Tibial nerve (tissue), 4 donors: ENCODE measurements at places on chromosomes 3 and 15. TPM values are rescaled to one million over a fixed set of nuclear protein-coding genes. Genes with fewer than 3 reads are reported as not detected.

- no peak for DNase-seq
These were observed 1050.8 kb downstream of the DIPK2A start for GRCh38 chr3:145022447-145022846.

Gene CMTM8
- 6.3 TPM for total RNA-seq

Gene CNTN4
- total RNA-seq: 106 TPM

GRCh38 chr3:32401556-32402081 is 10.0 kb downstream of the CMTM7 start:
- peak; percentile 48 for DNase-seq

- no peak for DNase-seq
These were observed 14.6 kb downstream of the ZNF860 start for GRCh38 chr3:31996195-31996594.

Gene CCR8
- not detected for total RNA-seq

- no peak for DNase-seq
These were observed 6.9 kb downstream of the PLCH1 start for GRCh38 chr3:155737844-155738460.

Gene DZIP3
- 7.5 TPM for total RNA-seq

DNA sequence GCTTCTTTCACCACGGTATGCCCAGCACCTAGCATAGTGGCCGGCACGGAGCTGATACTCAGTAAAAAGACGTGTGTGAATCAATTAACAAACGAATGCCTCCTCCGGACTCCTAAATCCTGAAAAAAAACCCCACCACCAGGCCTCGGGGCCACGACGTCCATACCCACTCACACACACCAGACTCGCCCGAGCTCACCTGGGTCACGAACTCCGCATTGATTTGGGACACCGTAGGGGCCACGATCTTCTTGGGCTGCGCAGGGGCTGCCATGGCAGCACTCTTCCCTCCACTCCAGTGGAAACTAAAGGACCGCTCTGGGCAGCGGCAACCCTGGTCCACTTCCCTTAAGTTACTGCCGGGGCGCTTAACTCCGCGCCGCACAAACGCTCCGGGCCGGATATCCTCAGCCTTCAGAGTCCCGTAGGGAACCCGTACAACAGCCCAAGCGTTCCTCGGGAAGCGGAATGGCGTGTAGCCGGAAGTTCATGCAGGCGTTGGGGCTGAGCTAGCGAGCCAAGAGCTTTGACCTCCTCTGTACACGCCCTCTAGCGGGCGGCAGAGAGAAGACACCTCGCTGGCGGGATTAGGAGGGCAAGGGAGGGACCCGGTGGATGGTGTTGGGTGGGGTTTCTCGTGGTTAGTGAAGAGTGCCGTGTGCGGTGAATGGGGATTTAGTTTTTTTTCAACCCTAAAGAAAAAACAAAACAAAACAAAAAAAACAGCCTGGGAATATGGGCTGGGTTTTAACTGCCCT is at the start of gene AQR:
Gene AQR (minus strand): TSS at position 403 of the 758 bp plus-strand sequence. CDS start 129 bp downstream, at position 274.
- peak; percentile 94 for DNase-seq

GRCh38 chr3:196273655-196274054 is 13.9 kb downstream of the PCYT1A start:
- DNase-seq: no peak

GRCh38 chr3:172520301-172520831 is 2.9 kb downstream of the TNFSF10 start:
- DNase-seq: no peak

Gene CD96
- 3.3 TPM for total RNA-seq

- no peak for DNase-seq
These were observed 30.0 kb upstream of the GMNC start for GRCh38 chr3:190892395-190892902.

DNA sequence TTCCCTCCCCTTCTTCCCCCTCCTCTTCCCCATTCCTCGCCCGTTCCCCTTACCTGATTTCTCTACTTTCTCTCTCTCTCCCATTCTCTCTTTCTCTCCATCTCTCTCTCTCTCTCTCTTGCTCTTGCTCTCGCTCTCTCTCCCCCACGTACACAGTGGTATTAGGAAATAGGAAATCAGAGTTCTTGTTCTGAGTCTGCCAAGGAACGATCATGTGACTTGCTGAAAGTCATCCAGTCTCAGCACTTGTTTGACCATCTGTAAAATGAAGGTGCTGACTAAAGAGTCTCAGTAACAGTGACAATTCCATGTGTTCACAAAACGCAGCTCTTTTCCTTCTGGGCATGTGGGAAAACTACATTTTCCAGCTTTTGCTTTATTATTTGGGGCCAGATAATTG is 445.0 kb upstream of the TGFBR2 start:
- DNase-seq: no peak

- no peak for DNase-seq
These were observed 339.9 kb downstream of the CHL1 start for GRCh38 chr3:536417-536813.

- no peak for DNase-seq
These were observed 58.9 kb downstream of the SFMBT1 start for GRCh38 chr3:52986938-52987337.

DNA sequence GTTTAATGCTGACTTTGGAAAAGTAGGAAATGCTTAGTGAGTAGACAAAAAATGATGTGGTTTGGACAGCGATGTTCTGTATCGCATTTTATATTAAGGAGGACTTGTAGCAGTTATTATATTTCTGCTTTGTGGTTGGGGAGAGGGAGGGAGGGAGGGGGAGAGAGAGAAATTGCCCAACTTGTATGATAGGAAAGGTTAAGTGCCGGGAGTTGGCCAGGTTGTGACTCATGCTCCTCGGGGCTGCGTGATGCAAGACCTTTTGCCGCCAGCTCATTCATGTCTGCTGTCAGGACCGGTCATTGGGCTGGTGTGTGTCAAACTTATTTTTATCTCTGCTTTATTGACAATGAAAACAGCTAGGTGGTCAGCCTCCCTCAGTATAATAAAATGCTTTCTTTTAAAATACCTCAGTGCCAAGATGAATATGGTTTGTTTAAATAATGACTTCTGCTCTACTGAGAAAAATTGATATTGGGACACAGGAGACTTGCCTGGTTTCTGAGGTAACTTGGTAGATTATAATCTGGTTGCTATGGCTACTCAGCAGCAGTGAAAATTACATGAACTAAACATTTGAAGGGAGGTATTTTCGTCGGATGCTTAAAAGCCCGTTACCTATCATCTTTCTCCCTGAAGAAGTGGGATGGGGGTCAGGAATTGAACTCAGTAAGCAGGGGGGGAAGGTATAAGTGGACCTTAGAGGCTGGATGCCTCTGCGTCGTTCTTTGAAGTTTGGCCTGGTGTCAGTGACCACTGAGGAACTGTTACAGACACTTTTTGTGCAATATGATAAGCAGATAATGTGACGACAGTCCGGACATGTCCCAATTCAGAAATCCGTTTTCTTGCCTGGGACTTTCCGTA is 90.7 kb downstream of the FNDC3B start:
- peak; percentile 92 for DNase-seq

Gene SPRED1
- total RNA-seq: 29.1 TPM

- DNase-seq: no peak
These were observed 27.9 kb downstream of the TP53BP1 start for GRCh38 chr15:43465100-43465499.

DNA sequence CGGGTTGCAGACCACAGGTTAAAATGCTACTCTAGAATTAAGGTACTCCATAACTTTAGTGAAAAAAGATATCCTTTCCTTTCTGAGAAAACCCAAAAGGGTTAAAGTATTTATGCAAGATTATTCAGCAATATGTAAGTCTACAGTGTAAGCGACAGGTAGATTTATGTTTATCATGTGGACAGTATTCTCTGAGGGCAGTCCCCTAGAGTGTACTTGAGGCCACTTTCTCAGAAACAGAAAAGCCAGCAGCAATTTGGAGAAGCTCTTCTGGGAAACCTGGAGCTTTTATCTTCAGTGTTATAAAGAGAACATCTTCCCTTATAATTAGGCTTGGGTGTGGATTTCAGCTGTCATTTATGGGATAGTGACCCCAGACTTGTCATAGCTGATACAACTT is 8.9 kb downstream of the ST3GAL6 start:
- DNase-seq: no peak

DNA sequence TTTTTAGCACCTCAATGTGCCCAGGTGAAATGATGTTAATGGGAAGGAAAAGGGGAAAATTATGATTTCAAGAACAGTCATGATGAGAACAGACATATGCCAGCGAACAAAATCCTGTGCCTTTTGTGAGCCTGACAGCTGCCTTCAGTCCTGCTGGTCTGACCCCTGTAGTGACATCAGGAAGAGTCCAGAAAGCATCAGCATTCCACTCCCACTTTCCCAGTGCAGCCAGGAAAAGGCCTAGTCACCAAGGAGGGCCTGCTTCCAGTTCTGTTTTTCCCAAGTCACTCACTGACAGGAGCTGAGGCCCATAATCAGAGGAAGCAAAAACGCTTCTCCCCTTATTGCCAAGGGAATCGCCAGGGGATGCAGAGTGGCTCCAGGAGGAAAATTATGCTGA is 218.4 kb downstream of the ABHD5 start:
- no peak for DNase-seq

GRCh38 chr3:78765671-78766485 is 1001.9 kb downstream of the ROBO1 start:
- no peak for DNase-seq

DNA sequence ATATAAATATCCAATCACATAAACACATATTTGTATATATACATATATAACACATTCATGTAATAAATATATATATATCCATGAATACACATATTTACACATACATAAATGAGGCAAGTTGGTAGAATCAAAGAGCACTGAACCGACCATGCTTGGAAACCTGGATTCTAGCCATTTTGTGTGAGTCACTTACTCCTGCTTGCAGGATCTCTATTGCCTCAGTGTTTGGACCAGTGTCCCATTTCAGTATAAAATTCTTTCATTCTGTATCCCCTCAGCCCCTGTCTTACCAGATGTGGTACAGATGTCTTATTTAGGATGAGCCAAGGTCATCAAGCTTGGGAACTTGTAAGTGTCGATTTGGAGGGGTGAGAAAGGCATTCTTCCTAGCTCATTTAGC is 391.4 kb upstream of the FRG2C start:
- no peak for DNase-seq

DNA sequence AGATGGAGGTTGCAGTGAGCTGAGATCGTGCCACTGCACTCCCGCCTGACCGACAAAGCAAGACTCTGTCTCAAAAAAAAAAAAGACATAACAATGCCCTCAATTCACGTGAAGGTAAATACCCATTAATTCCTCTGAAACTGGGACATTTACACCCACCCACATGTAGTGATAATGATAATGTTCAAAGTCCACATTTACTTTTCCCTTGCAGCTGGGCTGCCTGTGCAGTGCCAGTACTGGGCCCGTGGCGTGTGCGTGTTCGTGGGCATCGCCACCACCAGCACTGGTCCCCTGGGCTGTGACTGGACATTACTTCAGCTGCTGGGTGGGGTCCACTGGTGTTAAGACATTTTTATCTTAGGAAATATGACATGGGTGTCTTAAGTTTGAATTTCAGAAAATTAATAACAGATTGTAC is 123.6 kb downstream of the SLC25A26 start:
- DNase-seq: no peak

- no peak for DNase-seq
These were observed 230.6 kb downstream of the THRB start for GRCh38 chr3:24264011-24264410.

Gene TMEM202
- not detected for total RNA-seq

- no peak for DNase-seq
These were observed 68.7 kb upstream of the MB21D2 start for GRCh38 chr3:192986379-192986778.

DNA sequence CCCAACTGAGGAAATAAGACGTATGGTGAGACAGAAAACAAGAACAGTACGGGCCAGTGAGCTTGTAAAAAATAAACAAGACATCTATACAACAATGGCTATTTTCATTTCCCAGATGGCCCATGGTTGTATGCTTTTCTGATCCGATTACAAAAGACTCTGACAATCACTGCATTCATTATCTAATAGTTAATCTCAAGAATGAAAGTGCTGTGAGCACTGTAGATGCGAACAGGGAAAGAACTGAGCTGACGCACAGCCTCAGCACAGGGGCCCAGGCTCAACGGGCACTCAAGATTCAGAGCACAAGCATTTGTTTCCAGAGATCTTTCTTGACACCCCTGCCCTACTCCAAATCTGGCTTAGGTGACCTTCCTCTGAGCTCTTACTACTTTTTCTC is 6.9 kb downstream of the MTMR10 start:
- no peak for DNase-seq

Gene TGM5
- total RNA-seq: not detected

Gene ARGFX
- not detected for total RNA-seq

DNA sequence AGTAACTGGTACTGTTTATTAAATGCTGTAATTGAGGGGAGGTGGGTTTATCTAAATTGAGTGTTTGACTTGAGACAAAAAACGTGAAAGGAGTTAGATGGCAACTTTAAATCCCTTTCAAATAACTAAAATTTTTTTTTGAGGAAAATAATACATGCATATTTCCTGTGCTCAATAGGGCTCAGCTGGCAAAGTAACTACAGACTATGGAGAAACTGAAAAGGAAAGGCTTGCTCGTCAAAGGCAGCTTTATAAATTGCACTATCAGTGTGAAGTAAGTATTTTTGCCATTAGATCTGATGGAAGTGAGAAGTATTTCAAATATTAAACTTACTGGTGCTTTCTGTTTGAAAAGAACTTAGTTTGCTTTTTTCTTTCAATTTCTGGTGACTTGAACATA is 72.2 kb downstream of the DZIP3 start:
- no peak for DNase-seq

Gene C3orf49
- not detected for total RNA-seq

- no peak for DNase-seq
These were observed 32.8 kb downstream of the SLTM start for GRCh38 chr15:58900631-58901030.

DNA sequence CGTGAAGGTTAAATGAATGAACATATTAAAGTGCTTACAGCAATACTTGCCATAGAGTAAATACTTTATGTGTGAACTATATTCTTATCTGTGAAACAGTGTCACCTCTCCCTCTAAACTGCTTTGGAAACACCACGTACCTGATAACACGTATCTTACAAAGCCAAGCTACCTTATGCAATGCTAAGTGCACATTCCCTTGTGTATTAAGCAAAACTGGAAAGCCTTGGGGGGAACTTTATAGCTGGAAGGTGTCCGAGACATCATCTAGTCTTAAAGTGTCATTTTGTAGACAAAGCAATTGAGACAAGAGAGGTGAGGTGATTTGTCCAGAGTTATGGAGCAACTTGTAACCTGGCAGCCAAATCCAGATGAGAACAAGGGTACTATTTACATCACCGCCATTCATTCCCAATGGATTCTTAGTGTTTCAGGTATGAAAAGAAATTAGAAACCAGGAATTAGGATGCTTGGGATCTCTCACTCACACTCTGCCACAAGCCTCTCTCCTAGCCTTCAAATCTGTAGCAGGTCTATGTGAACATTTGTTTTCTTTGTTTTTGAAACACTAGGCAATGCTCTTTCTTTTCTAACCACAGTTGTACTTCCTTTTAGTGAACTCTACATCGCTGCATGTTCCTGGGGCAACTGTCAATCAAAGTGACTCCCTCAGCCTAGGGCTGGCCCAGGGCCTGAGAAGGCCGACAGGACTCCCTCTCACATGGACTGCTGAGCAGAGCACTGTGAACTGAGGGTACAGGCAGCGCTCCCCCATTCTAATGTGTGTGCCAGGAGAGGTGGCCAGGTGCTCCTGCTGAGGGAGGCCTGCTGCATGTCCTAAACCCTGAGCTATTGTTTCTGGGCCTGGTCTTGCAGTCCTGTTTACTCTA is 13.9 kb upstream of the MGLL start:
- no peak for DNase-seq
